ENCODE measurements at places on chromosomes 7 and 10.

GRCh38 chr10:90920986-90921666 is at the start of gene ANKRD1:
Gene ANKRD1, minus strand, starts transcription at chr10:90921087. Its CDS starts 60 bp downstream, at chr10:90921027.
- DNase-seq = peak; percentile 85

- no peak for DNase-seq
Observed at GRCh38 chr10:4527281-4527970, 298.6 kb upstream of the AKR1E2 start.

GRCh38 chr7:151895631-151896031 is 18.7 kb upstream of the PRKAG2 start:
- no peak for DNase-seq

- no peak for DNase-seq
Observed at GRCh38 chr7:76318488-76319353, 16.2 kb downstream of the HSPB1 start.

- no peak for DNase-seq
Observed at GRCh38 chr10:3538656-3539531, 246.1 kb downstream of the KLF6 start.

DNA sequence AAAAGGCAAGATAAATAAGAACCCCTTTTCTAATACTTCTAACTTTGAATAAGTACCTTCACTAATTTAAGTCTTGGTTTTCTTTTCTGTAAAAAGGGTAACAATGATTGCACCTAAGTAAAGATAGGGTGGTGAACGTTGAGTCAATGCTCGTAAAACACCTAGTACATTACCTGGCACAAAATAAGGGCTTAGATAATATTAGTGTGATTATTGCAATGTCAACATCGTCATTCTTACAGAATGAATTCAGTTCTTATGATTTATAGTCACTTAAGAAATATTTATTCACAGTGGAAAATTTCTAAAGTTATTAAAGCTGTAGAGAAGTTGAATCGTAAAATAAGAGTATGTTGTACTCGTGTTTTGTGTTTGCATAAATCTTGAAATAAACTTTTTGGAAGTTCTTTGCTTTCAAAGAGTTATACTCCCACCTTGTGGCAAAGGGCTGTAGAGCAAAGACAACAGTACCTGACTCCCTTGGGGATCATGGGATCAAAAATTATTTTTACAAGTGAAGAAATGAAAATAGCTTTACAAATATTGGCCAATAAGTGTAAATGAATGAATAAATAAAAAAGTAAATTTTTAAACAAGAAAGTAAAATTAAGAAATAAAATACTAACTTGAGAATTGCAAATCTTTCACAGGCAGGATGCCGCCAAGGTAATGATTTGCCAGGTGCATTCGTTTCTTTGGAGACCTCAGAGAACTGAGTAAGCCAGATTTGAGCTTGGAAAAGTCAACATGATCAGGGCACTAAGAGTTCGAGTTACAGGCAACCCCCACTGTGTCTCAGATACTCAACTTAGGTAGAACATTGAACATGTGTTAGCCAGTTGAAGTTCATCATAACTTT is 285.8 kb upstream of the CACNA2D1 start:
- DNase-seq = peak; percentile 33

- DNase-seq = no peak
Observed at GRCh38 chr10:113304726-113305125, 248.1 kb upstream of the HABP2 start.

GRCh38 chr10:61944410-61945147 is 43.1 kb downstream of the ARID5B start:
- DNase-seq = no peak

DNA sequence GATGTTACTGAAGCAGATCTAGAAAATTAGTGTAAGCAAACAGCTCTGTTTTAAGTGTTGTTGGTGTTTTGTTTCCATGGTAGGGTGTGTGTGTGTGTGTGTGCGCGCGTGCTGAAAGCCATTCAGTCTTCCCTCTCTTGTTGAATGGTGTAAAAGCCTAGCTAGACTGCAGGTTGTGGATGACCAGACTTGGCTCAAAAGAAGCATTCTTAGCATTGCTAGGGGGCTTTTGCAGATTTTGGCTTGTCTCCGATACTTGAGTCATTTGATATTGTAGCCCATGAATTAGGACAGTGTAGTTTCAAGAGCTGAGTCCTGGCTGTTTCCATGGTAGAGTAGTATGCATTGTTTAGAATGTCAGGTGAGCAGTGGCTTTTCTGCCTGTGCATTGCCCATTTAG is 99.1 kb downstream of the SND1 start:
- no peak for DNase-seq

DNA sequence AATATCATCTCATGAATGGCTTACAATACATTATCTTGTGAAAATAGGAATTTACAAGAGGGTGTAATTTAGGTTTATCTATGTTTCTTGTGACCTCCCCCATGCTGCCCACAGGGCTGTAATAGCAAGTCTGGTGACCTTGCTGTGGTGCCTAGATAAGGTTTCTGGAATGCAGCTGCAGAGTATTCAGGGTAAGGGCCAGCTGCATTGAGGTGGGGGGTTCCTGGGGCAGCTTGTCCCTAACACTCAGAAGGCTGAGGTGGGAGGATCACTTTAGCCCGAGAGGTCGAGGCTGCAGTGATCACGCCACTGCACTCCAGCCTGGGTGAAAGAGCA is 5.3 kb upstream of the DHTKD1 start:
- DNase-seq = no peak

GRCh38 chr7:79612022-79612421 is 158.6 kb upstream of the MAGI2 start:
- DNase-seq = no peak

DNA sequence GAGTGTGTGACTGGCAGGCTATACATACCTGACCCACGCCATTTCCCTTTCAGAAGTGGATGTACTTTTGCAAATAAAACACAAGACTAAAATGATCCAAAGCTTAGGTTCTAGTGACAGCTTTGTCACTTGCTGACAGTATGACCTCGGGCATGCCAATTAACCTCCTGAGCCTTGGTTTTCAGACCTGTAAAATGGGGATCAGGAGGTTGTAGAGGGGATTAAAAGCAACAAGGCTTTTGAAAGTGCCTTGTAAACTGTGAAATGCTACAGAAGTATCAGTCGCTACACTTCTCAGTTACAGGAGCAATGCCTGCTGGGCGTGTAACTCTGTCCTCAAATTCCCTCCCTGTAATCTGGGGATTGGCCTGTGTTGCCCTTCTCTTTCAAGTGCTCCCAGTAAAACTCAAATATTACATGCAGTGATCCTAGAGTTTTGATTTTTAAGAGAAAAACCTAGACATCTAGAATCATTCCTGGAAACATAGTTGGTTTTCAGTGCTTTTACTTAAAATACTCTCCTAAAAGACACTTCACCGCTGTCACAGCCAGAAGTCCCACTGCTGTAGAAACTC is 8.8 kb upstream of the GRB10 start:
- no peak for DNase-seq

GRCh38 chr7:23622506-23622925 is 25.3 kb downstream of the CCDC126 start:
- DNase-seq = no peak

DNA sequence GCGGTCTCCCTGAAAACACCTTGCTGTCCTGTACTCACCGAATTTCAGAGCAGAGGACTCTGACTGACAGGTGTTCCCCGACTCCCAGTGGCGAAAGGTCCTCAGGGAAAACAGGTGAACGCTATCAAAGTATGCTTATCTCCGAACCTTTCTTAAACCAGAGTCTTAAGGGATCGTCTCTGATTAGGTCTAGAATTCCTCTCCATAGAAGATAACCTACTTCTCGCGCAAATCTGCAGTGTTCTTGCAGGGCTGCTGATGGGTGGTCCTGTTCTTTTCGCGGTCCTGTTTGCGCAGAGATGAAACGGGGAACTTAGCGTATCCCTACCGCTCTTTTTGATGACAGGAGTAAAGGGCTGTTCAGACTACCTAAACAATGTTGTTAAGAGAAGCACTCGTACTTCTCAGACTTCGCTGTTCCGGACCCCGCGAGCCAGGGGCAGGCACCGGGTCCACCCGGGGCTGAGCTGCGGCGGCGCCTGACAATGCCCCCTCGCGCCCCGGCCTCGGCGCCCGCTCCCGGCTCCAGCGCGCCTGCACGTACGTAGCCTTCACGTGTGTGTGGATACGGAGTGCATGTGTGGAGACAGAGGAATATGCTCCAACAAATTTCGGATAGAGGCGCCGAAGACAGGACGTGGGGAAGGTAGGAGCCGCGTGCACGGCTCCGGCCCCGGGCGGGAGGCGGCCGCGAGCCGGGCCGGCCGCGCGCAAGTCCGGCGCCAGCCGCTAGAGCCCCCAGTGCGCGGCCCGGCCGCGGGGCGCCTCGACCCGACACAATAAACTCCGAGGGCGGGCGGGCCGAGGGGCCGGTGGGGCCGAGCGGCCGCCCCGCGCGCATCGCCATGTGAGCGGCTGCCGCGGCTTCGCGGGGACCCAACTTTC is 766 bp upstream of the ZMYND11 start:
- no peak for DNase-seq

GRCh38 chr7:106317971-106318370 is 33.2 kb upstream of the NAMPT start:
- no peak for DNase-seq

DNA sequence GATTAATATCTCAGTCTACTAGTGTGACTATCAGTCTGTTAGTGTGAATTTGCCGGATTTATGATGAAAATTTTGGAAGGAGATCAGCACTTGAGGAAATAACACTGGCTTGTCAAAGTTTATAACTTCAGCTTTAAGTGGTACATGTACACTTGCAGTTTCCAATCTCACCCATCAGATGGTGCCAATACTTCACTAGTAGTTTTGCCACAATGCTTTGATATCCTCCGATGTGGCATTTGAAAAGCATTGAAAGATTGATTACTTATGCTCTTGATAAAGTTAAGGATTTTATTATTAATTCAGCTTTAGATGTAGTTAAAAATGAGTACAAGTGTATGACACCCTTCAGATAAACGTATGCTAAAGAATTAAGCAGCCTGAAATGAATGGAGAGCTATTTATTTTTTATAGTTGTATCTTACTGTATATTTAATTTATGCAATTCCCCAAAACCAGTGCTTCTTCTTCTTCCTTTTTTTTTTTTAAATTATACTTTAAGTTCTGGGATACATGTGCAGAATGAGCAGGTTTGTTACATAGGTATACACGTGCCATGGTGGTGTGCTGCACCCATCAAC is 98.2 kb downstream of the ANLN start:
- peak; percentile 88 for DNase-seq

- DNase-seq = no peak
Observed at GRCh38 chr7:76428149-76428823, 3.5 kb downstream of the ZP3 start.

DNA sequence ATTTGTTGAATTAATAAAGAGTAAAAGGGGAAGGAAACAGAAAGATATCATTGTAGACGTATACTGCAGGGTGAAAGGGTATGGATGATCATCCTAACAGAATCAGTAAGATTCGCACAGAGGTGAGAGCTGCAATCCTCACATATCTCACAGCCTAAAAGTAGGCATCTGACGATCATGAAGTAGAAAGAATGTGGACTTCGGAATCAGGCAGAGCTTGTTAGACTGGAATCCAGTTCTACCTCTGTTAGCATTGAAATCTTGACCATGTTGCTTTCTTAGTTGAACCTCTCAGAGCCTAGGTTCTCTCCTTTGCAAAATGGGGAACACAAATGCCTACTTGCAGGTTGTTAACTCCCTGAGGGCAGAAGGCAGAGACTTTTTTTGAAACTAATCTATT is 320.0 kb upstream of the C7orf33 start:
- DNase-seq = no peak

DNA sequence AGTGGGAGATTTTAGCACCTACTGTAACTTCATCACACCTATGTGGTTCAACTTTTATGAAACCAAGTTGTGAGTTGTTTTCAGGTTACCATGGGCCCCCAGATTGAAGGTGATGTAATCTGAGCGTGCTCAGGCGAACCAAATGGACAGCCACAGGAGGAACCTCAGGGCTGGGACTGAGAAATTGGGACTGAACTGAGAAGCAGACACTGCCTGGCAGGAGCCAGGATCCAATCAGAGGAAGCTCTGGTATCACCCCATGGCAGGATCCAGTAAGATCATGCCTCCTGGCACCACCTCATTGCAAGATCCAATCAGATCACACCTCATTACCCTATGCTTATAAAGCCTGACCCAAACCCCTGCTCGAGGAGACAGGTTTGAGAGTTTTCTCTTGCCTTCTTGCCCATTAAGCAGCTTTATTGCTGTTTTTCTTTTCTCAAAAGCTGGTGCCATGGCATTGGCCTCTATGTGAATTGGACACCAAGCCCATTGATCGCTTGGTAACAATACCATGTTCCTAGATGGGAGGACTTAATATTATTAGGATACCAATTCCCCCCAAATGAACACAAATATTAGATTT is 43.2 kb upstream of the GDF10 start:
- DNase-seq = no peak

GRCh38 chr7:84238596-84238995 is 44.0 kb upstream of the SEMA3A start:
- DNase-seq = no peak

DNA sequence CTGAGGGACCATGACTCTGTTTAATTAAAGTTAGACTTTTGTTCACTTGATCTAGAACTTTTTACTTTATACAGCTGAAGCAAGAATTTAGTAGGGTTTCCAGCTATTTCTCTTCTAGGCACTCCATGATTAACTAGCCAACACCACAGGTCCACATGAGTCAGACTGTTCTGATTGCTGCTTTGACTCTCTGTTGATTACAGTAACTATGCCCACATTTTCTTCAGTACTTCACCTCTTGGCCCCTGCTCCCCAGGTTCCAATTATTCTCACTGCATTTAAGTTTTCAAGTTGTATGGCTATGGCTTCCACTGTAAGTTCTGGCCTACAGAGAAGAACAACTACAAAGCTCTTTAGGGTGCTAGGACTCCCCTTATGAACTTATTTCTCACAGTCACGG is 737.2 kb upstream of the IGFBP3 start:
- DNase-seq = no peak

- DNase-seq = no peak
Observed at GRCh38 chr10:79239924-79240581, 107.2 kb upstream of the PPIF start.

DNA sequence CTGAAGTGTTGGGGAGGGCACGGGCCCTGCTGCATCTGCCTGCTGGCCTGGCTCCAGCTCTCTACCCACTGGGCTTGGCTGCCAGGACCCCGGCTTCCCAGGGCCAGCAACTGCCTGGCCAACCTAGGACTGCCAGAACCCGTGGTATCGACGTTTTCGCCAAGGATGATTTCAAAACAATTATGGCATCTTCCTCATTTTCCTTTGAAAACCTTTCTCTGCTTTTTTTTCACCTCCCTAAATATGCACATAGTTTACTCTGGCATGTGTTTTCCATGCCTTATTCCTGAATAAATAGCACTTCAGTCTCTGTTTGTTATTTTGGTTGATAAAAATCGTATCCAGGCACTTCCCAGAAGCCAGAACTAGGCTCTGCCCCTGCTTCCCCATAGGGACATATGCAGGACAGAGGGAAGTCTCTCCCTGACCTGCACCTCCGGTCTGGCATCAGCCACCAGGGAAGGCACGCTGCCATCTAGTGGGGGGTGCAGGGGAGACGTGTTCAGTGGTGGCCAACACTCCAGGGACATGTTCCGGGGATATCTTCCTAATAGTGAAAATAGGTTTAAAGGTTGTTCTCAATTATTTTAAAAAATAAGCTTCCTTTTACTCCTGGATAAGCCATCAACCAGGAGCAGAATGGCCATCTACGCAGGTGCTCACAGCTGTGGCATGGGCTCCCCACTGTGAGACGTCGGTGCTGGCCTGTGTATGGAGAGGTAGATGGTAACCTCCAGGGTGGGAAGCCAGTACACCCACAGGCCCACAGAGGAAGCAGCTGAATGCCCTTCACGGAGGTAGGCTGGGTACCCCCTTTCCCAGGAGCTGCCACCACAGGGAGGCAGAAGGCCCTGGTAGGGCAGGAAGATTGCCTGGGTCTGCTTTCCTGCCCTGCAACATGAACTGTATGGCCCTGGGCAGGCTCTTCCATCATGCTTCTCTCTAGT is 30.7 kb upstream of the ANTXRL start:
- DNase-seq = no peak
